ENCODE measurements at places on chromosomes 3 and 15.

- DNase-seq: no peak
Observed at GRCh38 chr3:143060906-143061305, 58.7 kb upstream of the CHST2 start.

DNA sequence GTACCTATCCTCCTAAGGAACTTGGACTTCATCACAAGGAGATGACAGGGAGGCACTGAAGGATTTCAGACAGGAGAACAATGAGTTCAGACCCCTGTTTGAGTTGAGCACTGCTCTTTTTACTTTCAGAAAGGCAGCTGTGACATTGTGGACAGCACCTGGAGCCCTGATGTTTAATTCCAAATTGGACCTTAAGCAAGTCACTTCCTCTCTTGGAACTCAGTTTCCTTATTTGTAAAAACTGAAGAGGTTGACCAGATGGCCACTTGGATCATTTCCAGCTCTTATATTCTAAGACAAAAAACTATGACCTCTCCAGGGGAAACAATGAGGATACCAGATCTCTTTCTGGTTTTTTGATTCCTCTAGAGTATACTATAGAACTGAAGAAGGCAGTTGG lies 34.1 kb upstream of the SMAD3 start:
- no peak for DNase-seq

- no peak for DNase-seq
Observed at GRCh38 chr3:129469026-129469425, 29.0 kb downstream of the IFT122 start.

DNA sequence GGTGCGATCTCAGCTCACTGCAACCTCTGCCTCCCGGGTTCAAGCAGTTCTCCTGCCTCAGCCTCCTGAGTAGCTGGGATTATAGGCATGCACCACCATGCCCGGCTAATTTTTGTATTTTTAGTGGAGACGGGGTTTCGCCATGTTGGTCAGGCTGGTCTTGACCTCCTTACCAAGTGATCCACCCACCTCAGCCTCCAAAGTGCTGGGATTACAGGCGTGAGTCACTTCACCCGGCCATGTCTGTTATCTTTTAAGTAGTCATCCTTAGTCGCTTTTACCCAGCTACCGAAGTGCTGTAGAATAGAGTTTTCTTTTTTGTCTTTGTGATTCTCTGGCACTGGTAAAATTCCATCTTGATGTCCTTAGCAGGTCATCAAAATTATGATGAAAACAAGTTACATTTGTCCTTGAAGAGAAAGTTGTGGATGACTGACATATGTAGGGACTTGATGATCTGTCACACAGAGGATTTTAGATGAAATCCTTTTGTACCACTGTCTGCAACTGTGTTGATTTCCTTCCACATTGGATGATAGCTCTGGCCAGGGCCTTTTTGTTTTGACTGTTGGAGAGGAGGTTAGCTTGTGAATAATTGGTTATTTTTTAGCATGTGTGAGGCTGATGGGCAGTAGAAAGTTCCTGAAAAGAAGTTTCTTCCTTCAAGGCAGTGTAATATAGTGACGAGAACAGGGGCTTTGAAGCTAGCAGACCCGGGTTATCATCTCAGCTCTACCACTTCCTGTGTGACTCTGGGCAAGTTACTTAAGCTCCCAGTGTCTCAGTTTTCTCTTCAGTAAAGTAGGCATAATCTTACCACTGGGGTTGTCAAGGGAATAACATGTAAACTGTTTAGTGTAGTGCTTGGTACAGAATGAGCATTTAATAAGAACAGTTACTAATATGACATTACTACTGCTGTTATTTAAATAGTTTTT lies 18.8 kb downstream of the ATG7 start:
- DNase-seq: peak; percentile 52

- no peak for DNase-seq
Observed at GRCh38 chr15:82040862-82041261, 5.0 kb downstream of the MEX3B start.

- no peak for DNase-seq
Observed at GRCh38 chr3:140850210-140850955, 91.3 kb upstream of the SLC25A36 start.

DNA sequence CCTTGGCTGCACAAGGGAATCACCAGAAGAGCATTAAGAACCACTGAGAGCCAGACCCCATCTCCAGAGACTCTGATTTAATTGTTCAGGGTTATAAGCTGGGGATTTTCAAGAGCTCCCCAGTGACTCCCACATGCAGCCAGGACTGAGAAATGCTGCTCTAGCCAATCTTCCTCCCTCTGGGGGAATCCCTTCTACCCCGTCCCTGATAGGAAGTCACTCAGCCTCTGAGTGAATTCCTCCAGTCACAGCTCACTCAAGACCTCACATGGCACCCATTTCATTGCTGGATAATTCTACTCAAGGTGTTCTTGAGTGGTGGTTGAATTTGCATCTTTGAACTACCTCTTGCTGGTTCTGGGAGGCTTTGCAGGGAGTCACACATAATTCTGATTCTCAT lies 10.7 kb downstream of the CCR3 start:
- no peak for DNase-seq

DNA sequence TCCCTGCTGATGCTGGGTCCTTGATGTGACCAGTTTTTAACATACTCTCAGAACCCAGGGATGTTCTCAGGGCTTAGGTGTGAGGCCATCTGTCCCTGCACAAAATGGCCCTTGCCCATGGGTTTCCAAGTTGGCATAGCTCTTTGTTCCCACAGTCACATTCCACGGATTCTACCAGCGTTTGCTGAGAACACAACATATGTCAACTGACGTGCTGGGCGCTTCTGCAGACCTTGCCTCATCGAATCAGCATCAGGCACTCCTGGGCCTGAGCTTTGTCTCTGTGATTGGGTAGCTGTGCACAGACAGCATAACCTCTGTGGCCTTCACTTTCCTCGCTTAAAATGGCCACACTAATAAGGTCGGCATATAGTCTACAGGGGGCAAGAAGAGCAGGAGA lies 69.0 kb downstream of the MGLL start:
- DNase-seq: no peak

- no peak for DNase-seq
Observed at GRCh38 chr3:65854606-65855304, 184.0 kb downstream of the MAGI1 start.

- no peak for DNase-seq
Observed at GRCh38 chr3:10667901-10668476, 148.0 kb upstream of the SLC6A11 start.

DNA sequence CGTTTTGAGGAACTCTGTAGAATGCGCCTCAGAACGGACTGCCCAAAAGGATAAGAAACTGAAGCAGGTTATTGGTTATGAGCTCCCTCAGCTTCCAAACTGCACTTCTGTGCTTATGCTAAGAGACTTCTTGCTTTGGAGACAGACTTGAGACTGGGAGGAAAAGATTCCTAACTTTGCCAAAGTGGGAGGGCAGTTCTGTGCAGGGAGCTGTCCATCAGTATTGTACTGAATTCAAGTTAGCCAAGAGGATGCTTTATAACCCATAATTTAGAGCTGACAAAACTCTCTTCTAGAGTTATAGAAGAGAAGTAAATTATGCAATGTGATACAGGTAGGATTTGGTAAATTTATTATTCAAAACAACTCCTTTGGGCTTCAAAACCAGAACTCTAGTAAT lies 519.8 kb upstream of the GBE1 start:
- no peak for DNase-seq

GRCh38 chr3:23611737-23612295 lies 193.9 kb upstream of the UBE2E1 start:
- DNase-seq: no peak

DNA sequence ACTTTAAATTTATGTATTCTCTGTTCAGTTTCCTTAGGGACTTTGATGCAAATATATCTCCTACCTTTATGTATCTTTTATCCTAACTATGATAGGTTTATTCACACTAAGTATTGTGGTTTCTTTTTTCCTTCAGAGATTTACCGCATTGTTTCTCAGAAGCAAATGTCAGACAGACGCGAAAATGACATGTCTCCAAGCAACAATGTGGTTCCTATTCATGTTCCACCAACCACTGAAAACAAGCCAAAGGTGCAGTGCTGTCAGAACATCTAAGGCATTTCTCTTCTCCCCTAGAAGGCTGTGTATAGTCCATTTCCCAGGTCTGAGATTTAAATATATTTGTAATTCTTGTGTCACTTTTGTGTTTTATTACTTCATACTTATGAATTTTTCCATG lies 18.3 kb downstream of the RAB11A start:
- DNase-seq: peak; percentile 37

DNA sequence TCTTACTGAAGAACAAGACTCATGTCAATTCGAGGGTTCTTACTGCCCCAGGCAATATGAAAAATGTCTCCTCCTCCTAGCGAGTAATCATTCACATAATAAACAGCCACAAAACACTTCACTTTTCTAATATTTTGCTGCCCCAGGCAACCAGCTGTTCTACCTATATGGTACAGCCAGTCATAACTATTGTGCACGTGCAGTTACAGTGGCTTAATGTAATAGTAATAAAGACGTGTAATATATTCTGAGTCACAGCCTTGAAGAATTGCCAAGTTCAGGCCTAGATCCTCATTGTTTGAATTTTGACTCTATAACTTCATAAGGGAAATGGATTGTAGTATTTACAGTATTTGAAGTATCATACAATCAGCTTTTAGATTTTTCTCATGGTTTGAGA lies 1250.0 kb upstream of the GBE1 start:
- no peak for DNase-seq

DNA sequence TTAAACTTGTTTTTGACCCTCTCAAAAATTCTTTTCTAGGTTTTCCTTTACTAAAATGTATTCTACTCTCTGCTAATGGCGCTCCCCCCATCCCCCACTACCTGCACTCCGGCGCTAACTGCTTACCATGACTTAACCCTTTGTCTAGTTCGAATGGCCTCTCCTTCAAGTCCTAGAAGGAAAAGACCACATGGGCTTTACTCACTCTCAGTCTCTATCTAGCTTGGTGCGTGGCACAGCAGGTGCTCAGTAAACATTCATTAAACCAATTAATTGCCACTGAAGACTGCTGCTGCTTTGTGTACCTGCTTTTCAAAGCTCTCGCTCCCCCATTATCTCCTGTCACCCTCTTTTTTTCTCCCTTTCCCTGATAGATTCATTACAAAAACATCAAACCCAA lies 457.7 kb upstream of the THRB start:
- DNase-seq: no peak

GRCh38 chr3:161576311-161576710 lies 79.7 kb downstream of the OTOL1 start:
- no peak for DNase-seq

GRCh38 chr3:149744606-149745005 lies 7.7 kb downstream of the COMMD2 start:
- DNase-seq: no peak

GRCh38 chr3:79598594-79598993 lies 169.2 kb downstream of the ROBO1 start:
- DNase-seq: no peak

DNA sequence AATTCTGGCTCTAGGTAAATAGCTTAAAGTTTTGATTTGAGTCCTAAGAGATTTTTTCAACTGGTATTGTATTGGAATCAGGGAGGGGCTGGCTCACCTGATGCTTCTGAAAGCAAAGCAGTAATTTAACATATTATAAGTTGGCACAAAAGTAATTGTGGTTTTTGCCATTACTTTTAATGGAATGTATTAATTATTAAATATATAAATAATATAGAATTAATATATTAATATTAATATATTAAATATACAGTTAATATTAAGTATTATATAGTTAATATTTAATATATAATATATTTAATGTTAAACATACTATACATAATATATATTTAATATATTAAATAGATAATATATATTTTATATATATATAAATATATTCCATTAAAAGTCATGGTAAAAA lies 10.4 kb downstream of the RSRC1 start:
- no peak for DNase-seq

DNA sequence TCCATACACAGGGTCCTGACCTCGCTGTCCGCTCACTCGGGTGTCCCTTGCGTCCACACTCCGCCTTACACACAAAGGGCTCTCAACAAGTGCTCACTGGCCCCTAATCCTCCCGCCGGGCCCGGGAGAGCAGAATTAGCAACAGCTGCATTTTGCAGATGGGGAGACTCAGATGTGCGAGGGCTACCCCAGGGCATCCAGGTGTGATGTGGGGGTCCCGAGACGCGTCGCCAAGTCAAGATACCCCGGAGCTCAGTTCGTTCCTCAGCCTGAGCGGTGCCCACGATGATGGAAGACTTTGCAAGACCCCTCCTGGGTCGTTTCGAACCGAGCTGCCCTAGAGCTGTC lies 14.9 kb upstream of the WNT7A start:
- no peak for DNase-seq

- DNase-seq: no peak
Observed at GRCh38 chr3:105715372-105715771, 153.4 kb downstream of the CBLB start.

DNA sequence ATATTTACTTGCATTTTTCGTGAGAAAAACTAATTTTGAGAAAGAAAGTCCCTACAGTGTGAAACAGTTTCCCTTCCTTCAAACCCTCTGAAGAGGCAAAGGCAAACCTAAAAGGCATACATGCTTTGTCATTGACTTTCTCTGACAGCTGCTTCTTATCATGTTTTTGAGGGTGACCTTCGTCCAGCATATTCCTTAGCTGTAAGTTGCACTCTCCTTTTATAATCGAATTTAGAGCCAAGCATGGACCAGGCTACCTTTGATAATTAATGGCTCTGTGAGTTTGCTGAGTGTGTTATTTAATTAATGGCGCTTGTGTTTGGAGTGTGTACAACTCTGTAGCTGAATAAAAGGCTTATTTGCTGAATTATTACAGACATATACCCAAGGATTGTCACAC lies 684.2 kb upstream of the CFAP20DC start:
- no peak for DNase-seq

- DNase-seq: no peak
Observed at GRCh38 chr15:52080706-52081392, 31.7 kb downstream of the BCL2L10 start.

- DNase-seq: no peak
Observed at GRCh38 chr3:94587291-94587690, 524.4 kb downstream of the NSUN3 start.

- DNase-seq: no peak
Observed at GRCh38 chr3:194496217-194496919, 9.6 kb upstream of the ATP13A3 start.

DNA sequence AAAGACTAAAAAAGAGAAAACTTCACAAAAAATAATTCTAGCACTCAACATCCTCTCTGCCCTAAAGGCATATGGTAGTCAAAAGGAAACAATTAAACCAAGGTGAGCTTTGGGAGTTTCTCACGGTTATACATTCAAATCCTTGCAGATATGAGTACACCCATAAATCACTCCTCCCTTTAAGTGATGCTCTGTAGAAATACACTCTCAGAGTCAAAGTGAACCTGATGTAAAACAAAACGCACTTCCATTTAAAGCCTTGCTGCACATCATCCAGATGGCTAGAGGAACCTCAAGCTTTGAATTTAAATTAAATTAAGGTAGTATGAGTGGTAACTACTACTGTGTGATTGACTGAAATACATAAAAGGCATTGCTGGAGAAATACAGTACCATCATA lies 36.0 kb upstream of the AADAC start:
- no peak for DNase-seq

DNA sequence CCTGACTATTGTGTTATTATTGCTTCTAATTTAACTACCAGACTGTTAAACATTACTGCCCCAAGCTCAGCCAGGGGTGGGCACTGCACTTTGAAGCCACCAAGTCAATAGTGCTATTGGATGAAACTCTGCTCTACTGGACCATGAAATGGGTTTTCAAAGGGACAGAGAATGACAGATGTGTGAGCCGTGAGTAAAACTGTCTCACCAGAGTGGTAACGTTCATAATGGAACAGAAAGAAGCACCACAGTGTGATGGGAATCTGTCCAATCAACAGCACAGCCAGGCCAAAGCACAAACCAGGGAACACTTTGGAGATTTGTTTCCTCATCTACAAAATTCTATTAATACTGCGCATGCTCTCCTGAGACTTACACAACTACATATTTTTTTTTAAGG lies 171.8 kb upstream of the LPP start:
- no peak for DNase-seq

Data from CD4-positive, alpha-beta T cell treated with Interferon gamma for 1 hour (primary cell).